ENCODE measurements at places on chromosomes 1 and 21.
A peak's percentile ranks its signal among the peaks of the same experiment; 100 is the strongest.

- DNase-seq = no peak
Measured at GRCh38 chr1:226094451-226094850, 31.9 kb downstream of the H3-3A start.

GRCh38 chr1:117188170-117188815 is 22.4 kb downstream of the VTCN1 start:
- DNase-seq = no peak

DNA sequence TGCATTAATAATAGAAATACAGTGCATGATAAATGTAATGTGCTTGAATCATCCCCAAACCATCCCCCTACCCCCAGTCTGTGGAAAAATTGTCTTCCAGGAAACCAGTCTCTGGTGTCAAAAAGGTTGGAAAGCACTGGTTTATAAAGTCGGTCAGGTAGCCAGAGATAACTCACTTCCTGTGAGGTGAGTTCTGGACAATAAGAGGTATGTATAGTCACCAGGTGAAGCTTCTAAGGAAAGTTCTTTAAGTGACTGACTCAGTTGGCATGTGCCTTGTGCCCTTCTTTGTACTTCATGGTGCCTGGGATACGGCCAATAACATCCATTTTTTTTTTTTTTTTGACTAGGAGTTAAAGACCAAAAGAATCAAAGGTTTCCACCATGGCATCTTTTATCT is 103.7 kb downstream of the GPATCH2 start:
- no peak for DNase-seq

GRCh38 chr1:94183197-94183815 is 54.1 kb downstream of the ARHGAP29 start:
- DNase-seq = no peak

- no peak for DNase-seq
Measured at GRCh38 chr1:213082420-213083111, 31.5 kb downstream of the RPS6KC1 start.

GRCh38 chr1:109905491-109905890 is 5.2 kb upstream of the CSF1 start:
- no peak for DNase-seq

DNA sequence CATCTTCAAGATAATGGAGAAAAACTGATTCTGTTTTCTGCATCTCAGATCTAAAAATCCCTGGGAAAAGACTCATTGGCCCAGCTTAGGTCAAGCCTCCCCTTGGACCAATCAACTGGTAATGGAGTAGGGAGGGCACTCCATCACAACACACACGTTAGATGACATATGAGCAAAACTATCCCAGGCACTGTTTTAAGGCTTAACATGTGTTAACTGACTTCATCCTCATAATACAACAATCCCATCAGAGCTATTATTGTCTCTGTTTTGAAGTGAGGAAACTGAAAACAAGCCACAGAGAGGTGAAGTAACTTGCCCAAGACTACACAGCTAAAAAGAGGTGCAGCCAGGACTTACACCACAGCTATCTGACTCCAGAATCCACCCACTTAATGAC is 14.7 kb upstream of the CITED4 start:
- no peak for DNase-seq

DNA sequence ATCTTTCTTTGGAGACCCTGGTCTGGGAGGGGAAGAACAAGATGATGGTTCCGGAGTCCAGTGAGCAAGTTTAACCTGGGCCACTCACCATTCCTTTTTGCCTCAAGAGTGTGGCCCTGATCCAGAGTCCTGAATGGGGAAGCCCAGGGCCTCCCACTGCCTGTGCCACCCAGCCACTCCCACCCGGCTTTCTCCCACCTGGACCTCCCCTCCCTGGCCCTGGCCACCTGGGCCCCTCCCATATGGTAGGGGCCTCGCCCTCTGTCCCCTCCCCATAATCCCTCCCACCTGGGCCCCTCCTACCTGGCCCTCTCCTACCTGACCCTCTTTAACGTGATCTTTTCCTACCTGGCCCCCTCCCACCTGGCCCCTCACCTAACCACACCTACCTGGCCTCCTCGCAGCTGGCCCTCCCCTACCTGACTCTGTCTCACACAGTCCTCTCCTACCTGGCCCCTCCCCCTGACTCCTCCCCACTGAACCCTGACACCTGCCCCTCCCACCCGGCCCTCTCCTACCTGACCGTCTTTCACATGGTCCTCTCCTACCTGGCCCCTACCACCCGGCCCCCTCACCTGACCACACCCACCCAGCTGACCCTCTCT is 220.7 kb upstream of the VAMP3 start:
- DNase-seq = no peak

- DNase-seq = no peak
Measured at GRCh38 chr1:8024329-8024728, 1.8 kb downstream of the ERRFI1 start.

DNA sequence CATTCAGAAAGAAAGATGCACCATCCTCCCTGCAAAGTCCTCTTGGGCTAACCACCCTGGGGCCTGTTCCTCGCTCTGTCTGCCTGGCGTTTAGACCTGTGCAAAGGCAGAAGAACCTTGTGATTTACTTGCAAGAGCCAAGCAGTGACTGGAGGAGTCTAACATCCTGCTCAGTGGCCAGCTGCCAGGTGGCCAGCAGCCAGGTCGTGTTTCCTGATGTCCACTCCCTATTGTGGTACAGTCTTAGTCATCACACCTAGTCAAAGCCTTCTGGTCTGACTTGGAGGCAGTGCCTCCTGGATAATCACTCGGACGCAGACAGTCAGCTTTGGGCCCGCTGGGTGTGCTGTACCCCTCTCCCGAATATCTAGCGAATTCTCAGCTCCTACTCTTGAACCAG is 118.1 kb downstream of the PGBD5 start:
- DNase-seq = peak; percentile 64

DNA sequence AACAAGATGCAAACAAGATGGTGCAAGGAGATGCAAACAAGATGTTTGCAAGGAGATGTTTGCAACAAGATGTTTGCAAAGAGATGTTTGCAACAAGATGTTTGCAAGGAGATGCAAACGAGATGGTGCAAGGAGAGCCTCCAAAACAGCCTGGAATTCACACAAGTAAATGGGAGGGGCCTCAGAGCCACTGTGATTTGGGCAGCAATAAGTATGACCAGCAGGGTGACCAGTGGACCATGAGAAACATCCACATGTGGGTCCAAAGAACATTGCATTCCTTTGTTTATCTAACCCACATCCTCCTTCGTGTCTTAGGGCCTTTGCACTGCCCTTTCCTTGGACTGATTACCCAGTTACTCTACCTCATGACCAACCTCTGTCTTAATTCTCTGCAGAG is 162.9 kb downstream of the PLPP3 start:
- DNase-seq = no peak

- no peak for DNase-seq
Measured at GRCh38 chr1:76141929-76142328, 67.4 kb downstream of the ST6GALNAC3 start.

- peak; percentile 41 for DNase-seq
Measured at GRCh38 chr1:110674337-110675059, at the start of gene KCNA3. Gene KCNA3, minus strand, starts transcription at chr1:110674940. Its CDS starts 131 bp downstream, at chr1:110674809.

DNA sequence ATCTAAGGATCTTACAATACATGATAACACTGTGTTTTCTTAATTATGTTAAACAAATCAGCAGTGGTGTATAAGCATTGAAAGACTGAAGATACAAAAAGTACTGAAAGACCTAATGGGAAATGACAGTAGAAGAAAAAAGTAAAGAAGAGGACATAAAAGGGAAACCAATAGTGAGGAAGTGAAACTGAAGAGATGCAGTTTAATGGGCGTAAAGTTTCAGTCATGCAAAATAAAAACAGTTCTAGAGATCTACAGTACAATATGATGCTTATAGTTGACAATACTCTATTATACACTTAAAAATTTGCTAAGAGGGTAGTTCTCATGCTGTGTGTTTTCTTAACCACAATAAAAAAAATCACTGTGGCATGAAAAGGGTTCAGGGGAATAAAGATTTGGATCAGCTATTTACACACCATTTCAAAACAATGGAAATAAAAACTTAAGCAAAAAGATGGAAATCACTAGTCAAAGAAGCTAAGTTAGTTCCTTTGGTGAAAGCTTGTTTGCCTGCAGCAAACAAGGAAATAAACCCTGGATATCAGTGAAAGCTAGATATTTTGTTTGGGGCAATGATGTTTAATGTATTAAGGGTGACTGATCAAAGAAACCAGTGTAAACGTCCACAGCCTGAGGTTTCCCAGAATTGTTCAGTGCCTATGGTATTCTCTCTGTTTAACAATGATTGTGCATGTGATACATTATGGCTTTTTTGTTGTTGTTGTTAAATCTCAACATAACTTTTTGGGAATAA is 1160.8 kb upstream of the ADGRL2 start:
- no peak for DNase-seq

GRCh38 chr21:16088056-16088455 is 358.3 kb downstream of the USP25 start:
- DNase-seq = no peak

DNA sequence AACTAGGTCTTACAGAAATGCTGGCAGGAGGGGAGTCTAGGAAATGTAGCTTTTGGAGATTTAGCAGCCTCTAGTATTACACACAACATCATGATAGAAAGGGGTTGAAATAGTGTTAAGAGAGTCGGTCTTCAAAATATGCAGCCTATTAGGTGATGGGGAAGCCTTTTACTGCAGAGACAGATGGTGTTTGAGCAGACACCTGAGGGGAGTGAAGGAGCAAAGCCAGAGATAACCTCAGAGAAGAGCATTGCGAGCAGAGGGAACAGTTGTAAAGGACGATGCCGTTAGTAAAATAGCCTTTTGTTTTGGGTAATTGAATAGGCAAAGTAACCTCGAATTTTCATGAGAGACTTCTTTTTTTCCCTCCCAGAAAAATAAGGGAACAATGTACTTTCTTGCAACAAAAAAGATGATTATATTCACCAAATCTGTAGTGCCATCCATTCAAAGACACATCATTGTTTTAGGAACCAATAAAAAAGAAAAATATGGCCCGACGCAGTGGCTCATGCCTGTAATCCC is 66.3 kb upstream of the KIF1B start:
- no peak for DNase-seq

DNA sequence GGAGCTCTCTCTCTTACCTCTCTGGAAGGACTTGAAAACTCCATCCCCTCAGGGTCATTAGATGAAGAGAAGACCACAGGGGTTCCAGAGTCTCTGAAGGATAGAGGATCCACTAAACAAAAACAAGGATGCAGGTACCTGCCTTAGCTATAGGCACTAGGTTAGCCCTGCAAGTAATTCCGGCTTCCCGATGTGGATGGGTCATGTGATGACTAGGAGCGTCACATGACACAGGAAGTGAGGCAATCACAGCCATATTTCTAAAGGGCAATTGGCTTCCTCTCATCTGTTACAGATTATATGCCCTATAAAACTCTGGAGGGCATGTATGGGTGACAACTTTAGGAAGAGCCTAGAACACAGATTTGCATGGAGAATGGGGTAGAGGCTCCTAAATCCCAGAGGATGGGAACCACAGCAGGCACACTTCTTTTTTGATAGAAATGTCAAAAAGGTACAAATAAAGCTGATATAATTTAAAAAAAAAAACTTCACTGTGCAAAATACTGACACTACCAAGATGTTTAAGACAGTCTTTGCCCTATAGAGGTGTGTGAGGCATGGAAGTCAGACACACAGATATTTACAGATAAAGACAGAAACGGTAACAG is 14.1 kb downstream of the ENTREP3 start:
- DNase-seq = peak; percentile 71

DNA sequence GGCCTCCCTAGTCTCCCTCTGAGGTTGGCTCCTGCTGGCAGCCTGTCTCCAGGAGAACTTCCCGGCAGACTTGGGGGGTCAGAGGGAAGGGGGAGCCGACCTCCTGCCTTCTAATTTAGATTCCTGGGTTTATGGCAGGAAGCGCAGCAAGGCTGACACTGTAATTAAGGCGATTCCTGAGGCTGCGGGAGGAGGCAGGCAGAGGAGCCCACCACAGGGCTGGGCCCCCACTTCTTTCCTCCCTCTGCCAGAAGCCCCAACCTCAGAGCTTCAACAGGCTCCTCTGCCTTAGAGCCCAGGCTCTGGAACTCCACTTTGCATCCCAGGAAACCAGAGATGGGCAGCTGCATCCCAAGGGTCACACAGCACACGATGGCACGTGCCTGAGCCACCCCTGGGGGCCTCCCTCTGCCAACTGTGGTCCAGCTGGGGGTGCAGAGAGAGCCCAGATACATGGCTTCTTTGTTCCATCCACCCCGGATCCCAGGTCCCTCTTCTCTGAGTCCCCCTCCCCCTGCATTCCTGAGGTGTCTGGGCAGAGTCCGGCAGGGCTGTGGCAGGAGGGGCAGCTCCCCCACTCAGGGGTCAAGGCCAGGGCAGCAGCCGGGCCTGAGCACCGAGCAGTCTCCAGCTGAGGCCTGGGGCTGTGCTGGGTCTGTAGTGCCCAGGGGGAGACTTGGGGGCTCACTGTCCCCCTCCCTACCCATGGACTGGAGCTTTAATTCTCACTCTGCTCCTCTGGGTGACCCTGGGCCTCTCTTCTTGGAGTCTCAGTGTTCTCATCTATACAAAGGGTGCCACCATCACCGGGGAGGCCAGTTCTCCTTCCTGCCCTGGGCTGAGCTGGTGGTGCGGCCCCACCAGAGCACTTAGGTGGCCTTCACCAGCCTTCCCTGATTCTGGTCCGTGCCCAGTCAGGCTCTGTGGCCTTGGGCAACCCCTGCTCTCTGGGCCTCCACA is 39.4 kb upstream of the FAM131C start:
- DNase-seq = peak; percentile 79

GRCh38 chr1:67166196-67166595 is at the start of gene IL23R:
Gene IL23R, plus strand, starts transcription at chr1:67166454. Its CDS starts 1,667 bp downstream, at chr1:67168121.
- DNase-seq = no peak

DNA sequence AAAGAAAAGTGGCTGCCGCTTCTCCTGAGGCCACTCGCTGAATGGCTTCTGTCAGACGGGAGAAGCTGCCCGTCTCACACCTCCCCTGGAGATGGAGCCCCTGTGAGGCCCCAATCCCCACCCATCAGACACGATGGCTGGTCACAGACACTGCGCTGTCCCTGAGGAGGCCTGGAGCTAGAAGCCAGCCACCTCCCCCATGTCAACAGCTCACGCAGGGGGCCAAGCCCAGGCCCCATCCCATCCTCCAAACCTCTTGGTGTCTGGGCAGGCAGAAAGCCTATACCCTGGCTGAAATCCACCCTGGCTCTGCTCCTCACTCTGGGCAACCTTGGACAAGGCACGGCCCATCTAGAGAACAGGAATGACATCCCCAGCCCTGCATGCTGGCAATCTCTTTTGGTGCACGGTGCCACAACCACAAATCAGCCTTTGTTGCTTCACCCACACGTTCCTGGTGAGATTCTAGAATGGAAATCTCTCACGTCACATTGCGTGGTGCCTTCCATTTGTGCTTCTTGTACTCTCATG is 273.9 kb upstream of the VAMP3 start:
- no peak for DNase-seq

DNA sequence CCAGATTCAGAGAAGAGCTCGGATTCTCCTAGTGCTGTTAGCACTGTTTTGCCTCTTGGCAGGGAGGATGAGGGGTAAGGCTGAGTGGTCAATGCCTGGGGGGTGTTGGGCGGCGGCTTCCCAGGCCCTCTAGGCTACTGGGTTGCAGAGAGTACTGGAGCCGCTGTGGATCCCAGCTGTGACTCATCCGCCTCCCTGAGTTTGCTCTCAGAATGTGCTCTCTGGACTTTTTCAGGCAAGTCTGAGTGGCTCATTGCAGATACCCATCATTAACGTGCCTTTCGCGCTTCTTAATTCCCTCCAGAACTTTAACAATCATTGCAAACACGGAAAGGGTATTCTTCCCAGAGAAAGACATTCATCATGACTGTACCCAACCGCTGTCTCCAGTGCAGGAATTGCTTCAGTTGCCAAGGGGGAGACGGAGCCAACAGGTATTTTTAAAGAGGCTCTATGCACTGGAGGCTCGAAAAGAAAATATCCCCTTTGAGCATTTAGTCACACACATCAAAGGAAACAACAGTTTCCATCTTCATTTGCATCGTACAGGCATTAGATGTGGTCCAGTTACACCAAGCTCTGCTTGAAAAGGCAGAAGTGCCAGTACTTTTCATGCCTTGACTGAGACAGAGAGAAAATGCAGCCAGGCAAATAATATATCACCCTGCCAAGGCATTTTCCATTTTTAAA is 14.4 kb upstream of the CAMTA1 start:
- DNase-seq = no peak
